Activated T-helper 2 cell treated with anti-CD3 and anti-CD28 coated beads, Interferon-gamma antibody, Interleukin-2, Interleukin-4, amounts not matched to agents 10 μg/mL and 5 μg/mL and 100 μg/mL, durations not matched to agents 14 hours and 24 hours and 36 hours (primary cell): ENCODE measurements at places on chromosomes 6 and 20.

GRCh38 chr6:14210663-14211561 lies 93.3 kb downstream of the CD83 start:
- DNase-seq: peak; percentile 92

- DNase-seq: no peak
Measured at GRCh38 chr20:58705208-58705926, 12.8 kb downstream of the NPEPL1 start.

- DNase-seq: no peak
Measured at GRCh38 chr6:701700-702479, 9.0 kb upstream of the EXOC2 start.

DNA sequence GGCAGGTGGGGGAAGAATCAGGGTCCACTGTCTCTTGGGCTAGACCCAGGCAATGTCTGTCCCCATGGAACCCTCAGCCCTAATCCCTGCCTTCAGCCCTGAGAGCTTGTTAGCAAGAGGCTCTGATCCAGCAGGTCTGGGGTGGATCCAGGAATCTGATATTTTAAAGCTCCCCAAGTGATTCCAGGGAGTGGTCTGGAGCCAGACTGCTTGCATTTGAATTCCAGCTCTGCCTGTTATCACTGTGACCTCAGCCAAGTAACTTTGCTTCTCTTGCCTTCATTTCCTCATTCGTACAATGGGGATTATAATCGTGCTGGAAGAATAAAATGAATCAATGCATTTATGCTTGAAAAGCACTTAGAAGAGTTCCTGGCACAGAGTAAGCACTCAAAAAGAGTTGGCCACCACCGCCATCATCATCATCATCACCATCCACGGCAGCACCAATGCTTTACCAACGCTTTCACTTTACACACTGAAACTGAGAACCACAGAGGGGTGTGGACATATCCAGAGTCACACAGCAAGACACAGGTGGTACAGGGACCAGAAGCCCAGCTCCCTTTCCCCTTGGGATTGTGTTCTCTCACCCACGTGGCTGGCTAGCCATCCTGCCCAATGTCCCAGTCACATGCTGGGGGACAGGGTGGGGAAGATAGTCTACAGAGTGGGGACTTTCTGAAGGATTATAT lies 75.7 kb upstream of the RALY start:
- DNase-seq: no peak
